ENCODE measurements at places on chromosomes 3 and 15.

DNA sequence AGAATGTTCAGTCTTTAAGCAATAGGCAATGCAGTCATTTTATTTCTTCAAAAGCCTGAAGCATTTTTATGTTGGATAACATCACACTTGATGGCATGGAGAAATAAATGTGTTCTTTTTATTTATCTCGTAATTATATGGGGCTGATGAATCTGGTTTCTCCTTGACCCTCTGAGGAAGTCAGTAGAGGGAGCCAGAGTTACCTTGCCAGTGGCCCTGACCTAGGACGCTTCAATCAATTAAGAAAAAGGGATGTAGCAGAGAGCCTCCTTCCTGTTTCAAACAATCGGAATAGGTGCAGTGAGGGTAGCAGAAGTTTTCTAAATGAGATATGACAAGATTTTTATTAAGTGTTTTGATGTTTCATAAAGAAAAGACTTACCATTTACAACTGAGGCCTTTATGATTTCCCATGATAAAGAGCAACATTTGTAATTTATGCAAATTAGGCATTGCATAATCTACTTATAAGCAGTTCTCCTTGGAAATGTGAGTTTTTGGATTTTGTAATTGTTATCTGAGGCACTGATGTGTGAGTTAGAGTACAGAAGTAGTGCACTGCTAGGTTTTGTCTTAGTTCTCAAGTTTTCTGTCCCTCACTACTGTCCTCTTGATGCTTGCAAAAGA is 129.1 kb downstream of the RAP2B start:
- DNase-seq: no peak

- no peak for DNase-seq
Measured at GRCh38 chr3:15794303-15794771, 3.4 kb downstream of the ANKRD28 start.

- DNase-seq: no peak
Measured at GRCh38 chr3:23566499-23566898, 239.3 kb upstream of the UBE2E1 start.

DNA sequence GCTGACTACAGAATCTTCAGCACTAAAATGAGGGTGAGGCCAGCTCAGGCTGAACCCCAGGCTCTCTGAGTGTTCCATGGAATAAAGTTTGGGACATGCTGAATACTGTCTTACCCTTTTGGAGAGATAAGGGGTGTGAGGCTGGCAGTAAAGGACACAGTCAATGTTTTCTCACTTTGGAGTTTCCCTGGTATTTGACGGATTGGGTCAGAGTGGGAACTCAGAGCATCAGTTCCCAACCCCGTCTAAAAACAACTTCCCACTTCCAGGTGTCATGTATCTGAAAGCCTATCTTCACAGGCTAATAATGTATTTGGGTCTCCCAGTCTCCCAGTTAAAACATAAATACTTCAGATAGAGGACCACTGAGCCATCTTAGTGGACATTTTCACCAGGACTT is 180.7 kb downstream of the TLE3 start:
- DNase-seq: no peak

DNA sequence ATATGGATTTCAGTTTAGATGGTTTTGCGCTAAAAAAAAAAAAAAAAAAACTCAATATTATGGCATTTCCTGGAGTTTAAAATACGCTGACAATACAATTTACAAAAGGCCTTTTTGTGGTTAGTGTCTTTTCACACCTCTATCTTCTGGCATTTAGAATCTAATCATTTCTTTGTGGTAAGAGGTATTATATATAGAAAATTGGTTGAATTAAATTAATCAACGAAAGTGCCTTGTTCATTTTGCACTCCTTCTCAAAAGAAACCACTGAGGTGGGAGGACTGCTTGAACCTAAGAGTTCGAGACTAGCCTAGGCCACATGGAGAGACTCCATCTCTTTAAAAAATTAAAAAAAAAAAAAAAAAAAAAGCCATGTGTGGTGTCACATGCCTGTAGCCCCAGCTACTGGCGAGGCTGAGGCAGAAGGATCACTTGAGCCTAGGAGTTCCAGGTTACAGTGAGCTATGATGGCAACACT is 90.0 kb upstream of the ICE2 start:
- no peak for DNase-seq

Data from H9 (cell line).